NCI-H524 (cell line): ENCODE measurements at places on chromosomes 5 and 9.

GRCh38 chr9:77848897-77849296 is 182.7 kb downstream of the GNAQ start:
- no peak for DNase-seq

- DNase-seq = no peak
Observed at GRCh38 chr5:31463351-31463750, 68.5 kb downstream of the DROSHA start.

DNA sequence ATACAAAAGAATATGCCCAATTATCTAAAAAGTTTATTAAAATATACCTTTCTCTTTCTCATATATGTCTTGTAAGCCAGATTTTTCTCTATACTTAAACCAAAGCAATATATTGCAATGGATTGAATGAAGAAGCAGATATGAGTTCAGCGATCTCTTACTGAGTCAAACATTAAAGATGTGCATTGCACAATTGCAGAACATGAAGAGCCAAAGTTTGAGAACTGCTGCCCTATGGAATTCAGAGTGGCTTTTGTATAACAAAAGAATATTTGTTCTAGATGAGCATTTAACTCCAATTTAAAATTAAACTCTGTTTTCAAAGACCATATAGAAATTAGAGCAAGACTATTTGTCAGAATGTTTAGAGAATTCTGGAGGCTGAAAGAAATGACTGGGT is 519.0 kb upstream of the DAB2 start:
- DNase-seq = no peak

DNA sequence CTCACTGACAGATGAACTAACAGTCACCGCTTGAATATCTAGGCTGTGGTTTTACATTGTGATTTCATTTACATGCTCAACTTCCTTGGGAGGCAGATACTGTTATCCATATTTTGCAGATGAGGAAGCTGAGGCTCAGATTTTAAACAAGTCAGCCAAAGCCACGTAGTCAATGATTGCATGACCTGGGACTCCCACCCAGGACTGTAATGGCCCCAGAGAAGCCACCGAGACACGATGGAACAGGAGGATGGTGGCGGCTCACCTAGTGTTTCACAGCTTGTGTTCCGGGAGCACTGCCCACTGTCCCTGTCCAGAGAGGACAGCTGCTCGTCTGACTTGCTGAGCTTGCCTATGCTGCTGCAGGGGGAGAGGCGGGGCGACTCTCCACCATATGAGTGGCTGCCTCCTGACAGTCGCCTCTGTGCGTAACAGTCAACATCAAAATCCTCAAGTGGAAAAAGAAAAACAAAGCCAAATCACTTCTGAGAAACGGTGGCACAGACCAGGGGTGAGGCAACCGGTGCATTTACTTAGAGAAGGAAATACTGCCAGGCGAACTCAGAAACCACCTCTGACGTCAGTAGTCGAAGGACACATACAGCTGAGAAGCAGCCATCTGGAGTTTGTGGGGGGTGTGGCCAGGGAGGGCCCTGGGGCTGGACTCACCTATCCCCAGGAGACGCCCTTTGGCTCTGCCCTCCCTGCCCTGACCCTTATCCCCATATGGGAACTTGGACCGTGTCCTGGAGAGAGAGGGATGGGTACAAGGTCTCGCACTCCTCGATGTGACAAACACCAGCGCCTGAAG is 82.5 kb downstream of the PRRT1B start:
- peak; percentile 31 for DNase-seq

DNA sequence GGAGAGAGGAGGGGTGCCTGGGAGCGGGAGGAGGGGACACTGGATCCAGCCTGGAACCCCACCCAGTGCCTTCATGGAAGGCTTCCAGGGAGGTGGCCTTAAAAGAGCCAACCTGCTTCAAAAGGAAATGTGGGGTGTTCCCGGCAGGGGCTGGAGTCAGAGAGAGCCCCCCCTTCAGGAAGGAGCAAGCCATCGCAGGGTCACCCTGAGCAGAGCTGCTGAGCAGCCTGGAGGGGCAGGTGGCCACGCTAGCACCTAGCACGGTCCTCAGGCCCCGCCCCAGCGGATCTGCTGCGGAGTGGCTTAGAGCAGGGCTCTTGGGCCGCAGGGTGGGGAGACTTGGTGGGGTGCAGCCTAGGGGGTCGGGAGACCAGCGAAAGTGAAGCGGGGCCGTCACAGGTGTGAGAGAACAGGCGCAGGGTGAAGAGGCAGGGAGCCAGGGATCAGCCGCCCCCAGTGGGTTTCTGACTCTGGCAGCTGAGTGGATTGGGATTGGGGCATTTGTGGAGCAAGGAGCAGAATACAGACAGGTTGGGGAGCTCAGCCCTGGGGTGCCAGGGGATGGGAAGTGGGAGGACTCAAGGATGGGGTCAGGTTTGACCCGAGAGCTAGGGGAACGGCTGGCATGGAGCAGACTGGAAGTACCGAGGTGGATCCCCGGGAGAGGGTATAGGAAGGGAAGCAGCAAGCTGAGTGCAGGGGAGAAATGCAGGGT is 1.5 kb downstream of the LCN2 start:
- peak; percentile 69 for DNase-seq

GRCh38 chr5:113510836-113511451 is 2.5 kb upstream of the YTHDC2 start:
- DNase-seq = peak; percentile 84

GRCh38 chr5:59483971-59484472 is 409.5 kb downstream of the PDE4D start:
- DNase-seq = no peak

DNA sequence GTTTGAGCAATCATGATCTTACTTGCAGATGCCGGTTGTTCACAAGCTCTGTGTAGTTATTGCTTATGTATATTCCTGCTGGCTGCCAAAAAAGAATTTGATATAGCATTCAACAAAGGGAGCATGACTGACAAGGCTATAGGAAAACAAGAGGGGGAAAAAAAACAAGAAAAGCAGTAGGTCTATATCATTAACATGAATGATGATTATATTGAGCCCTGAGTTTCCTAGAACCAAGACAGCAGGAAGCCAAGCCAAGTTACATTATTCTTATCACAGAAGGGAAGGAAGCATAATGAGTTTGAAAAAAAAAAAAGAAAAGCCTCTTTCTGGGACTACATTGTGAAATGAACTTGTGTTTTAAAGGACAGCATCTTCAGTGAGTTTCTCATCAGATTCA is 41.0 kb downstream of the TSTD2 start:
- DNase-seq = no peak

- DNase-seq = peak; percentile 30
Observed at GRCh38 chr5:14880688-14881087, 9.1 kb upstream of the ANKH start.
